ENCODE measurements at places on chromosomes 7 and 10.

DNA sequence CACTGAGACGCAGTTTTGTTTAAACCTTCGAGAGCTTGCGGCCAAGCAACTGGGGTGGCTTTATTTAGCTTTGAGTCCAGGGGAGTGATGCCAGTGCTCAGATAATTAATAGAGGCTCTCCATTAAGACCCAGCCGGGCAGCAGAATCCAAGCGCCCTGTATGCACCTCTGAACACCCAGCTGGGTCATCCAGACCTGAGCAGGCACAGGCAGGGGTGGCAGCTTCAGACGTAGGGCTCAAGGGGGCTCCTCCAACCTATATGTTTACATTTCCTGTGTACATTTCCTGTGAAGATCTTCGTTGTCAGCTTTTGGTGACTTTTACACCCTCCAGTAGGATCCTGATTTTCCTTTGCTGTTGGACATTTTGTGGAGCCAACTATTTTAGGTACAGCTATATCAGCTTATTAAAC is 719.5 kb downstream of the LRMDA start:
- DNase-seq = no peak

DNA sequence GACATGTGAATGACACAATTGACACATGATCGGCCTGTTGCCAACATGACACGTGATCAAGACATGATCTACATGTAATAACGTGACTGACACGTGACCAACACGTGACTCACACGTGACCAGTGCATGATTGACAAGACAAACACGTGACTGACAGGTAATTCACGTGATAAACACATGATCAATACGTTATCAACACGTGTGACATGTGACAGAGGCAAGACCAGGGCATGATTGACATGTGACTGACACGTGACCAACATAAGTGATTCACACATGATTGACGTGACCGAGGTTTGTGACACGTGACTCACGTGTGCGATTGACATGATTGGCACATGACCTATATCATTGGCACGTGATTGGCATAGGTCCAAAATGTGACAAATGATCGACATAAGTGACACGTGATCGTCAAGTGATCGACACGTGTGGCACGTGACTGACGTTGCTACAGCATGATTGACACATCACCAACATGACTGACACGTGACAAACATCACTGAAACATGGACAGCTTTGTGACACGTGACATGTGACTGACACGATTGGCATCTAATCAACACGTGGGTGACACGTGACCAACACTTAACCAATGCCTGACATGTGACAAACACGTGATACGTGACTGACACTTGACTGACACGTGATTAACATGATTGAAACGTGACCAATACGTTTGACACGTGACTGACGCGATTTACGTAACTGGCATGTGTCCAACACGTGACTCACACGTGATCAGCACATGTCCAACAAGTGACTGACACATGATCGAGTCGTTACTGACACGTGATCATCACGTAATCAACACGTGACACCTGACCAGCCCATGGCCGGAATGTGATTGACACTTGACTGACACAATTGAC is 23.0 kb downstream of the CRPPA start:
- no peak for DNase-seq

DNA sequence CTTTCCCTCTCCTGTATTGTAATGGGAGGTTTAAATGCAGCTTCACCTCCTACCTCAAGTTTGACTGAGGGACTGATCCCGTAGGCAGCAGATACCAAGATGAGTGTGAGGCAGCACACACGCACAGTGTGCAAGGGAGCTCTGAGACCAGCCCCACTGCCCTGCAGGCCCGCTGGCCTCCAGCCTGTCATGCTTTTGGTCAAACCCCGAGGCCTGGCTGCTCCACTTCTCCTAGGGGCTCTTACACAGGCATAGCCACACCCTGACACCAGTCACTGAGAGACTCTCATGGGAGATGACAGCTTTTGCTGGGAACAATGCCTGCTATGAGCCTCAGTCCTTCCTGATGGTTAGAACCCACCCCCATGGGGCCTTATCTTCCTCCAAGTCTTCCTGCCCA is 27.6 kb downstream of the DRGX start:
- no peak for DNase-seq

GRCh38 chr10:44805466-44806210 is 105.5 kb upstream of the TMEM72 start:
- no peak for DNase-seq

- DNase-seq = no peak
Measured at GRCh38 chr10:17003151-17003550, 126.5 kb downstream of the CUBN start.

DNA sequence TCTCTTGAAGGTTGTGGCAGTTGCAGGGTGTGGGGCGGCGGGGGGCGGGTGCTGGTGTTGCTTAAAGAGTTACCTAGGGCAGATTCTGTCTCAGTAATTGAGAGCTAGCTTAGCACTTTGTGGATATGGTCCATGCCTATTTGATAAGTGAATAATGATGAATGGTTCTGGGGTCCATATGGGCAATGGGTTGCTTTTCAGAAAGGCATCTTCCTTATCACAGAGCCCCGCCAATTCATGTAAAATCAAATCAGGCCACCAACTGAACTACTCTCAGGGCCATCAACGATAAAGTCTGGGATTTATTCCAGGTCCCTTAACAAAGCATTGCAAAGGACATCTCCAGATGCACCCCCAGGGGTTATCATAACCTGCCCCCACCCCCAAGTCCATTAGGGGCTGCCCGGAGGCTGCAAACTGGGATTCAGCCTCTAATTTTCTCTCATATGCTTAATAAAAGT is 1.8 kb upstream of the PRRT4 start:
- no peak for DNase-seq

DNA sequence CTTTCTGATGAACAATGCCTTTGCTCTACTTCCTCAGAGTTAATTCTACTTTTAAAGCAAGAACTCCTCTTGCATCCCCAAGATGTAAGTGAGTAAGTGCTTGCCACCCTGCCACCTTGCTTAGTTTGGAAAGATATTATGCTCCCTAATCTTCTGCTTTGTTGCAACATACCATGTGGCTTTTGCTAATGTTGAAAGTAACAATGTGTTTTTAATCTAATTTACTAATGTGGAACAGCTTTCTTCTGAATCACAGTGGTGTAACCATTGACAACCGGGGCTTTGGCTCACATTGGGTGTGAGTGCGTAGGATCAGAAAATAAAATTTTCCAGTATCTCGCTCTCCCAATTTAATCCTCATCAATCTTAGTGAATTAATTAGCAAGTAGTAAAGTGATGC is 254.1 kb upstream of the PTER start:
- DNase-seq = no peak

GRCh38 chr10:16258291-16259040 is 178.3 kb upstream of the PTER start:
- DNase-seq = no peak

- no peak for DNase-seq
Measured at GRCh38 chr7:42758124-42758523, 153.7 kb downstream of the C7orf25 start.

Data from SJSA1 (cell line).